Hypothalamus (tissue), 51 donors: ENCODE measurements at places on chromosomes 13 and 19.

DNA sequence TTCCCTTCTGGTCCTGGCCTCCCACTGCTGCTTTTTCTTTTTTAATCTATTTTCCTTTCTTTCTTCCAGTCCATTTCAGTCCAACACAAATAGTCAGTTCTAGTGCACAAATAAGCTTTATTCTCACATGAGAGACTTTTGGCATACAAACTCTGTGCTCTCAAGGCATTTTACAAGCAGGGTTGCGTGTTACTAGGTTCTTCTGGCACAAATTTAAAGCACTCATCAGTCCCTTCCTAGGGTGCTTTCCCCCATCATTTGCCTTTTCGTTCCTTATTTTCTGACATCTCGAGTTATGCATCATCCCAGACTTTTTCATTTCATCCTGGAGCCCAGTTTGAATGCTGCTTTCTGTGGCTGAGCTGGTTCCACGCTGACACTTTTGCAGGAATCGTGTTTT lies 29.8 kb upstream of the IL17D start:
- DNase-seq = no peak

GRCh38 chr13:49292742-49293486 lies 45.2 kb downstream of the CDADC1 start:
- peak; percentile 46 for DNase-seq

DNA sequence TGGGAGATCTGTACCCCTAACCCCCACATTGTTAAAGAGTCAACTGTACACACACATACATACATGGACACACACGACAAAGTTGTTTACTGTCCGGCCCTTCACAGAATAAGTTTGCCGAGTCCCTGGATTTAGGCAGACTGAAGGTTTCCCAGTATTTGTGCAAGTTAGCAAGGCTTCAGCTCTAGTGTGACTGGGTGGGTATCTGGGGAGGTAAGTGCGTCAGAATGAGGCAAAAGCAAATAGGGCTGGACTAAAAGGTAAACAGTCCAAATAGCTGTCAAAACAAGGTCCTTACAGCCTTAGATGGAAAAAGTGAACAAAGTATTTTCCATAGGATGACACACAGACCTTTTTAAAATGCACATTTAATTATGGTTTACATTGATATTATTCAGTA lies 228.4 kb upstream of the UFM1 start:
- no peak for DNase-seq

GRCh38 chr19:40376286-40376862 lies 13.6 kb downstream of the HIPK4 start:
- no peak for DNase-seq

- no peak for DNase-seq
Observed at GRCh38 chr13:43880214-43880855, 631 bp downstream of the LACC1 start.
